ENCODE measurements at places on chromosomes 16 and 17.

DNA sequence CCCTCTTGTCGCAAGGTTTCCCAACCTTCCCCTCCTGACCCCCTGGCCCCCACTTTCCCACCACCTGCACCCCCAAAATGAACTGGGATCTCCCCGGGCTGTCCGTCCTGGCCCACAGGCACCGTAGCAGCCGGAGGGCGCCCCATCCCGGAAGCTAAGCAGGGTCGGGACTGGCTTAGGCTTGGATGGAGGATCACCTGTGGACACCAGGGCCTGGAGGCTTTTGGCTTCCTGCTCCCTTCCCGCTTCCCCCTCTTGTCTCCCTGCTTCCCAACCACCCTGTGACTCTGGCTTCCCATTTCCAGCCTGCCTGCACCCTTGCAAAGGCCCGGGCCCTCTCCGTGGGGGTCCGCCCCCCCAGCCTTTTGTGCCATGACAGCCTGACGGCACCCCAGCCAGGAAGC is 2291.3 kb downstream of the TP53TG3F start:
- no peak for DNase-seq

- no peak for DNase-seq
Measured at GRCh38 chr17:1447052-1447451, 9.0 kb downstream of the CRK start.

DNA sequence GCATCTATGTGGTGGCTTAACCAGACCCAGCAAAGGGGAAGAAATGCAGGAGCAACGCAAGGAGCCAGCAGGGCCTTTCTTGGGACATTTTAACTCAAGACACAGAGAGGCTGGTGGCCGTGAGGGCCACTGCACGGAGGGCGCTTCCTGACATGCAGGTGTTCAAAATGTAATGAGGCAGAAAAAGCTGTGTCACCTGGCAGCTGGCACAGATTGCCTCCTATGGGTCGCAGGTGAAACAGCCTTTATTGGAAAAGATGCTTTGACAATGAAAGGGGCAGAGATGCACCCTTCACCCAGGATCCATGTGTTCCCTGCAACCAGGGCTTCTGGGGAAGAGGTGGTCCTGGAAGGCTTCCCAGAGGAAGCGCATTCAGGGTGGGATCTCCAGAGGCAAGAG is 219.3 kb downstream of the XYLT1 start:
- no peak for DNase-seq

- DNase-seq, result no peak
Measured at GRCh38 chr16:82236415-82236814, 66.4 kb upstream of the MPHOSPH6 start.

GRCh38 chr17:57338257-57338914 is 82.1 kb downstream of the MSI2 start:
- DNase-seq, result no peak

DNA sequence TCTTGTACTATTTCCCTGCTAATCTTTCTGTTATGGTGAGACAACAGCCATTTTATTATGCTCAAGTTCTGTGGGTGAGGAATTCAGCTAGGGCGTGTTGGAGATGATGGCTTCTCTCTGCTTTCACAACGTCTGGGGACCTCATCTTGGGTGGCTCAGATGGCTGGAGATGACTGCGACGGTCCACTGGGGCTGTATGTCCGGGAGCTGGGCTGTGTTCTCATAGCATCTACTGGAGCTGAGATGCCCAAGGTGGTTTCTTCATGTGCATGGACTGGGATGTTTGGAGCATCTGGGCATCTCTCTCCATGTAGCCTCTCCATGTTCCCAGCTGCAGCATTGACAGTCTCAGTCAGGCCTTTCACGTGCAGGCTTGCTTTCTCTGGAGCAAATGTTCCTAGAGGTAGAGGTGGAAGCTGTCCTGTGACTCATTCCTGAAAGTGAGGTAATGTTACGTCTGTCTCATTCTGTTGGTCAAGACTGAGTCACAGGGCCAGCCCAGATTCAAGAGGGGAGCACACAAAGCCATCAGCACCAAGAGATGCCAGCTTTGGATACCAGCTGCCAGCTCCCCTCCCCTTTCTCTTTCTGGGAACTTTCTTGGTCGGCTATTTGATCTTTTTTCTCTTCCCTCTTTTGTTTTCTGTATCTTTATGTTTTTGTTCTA is 96.2 kb downstream of the RAP1GAP2 start:
- no peak for DNase-seq

DNA sequence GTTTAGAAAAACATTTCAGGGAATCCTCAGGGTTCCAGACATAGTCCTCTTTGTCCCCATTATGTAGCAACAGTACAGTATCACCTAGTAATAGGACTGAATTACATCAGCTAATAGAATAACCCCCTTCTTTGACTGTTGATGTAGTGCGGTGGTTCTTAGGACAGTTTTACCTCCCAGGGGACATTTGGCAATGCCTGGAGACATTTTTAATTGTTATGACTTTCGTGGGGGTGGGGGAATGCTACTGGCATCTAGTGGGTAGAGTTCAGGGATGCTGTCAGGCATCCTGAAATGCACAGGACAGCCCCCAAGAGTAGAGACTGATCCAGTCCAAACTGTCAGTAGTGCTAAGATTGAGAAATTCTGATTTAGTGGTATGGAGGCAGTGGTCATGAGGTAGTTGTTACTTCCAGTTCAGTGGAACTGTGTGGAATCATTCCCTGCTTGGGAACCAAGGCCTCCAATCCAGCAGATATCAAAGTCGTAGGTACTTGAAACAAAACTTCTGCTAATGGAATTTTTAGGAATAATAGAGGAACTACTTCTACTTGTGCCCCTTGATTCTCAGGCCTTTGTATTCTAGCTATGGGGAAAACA is 20.3 kb downstream of the NF1 start:
- no peak for DNase-seq

DNA sequence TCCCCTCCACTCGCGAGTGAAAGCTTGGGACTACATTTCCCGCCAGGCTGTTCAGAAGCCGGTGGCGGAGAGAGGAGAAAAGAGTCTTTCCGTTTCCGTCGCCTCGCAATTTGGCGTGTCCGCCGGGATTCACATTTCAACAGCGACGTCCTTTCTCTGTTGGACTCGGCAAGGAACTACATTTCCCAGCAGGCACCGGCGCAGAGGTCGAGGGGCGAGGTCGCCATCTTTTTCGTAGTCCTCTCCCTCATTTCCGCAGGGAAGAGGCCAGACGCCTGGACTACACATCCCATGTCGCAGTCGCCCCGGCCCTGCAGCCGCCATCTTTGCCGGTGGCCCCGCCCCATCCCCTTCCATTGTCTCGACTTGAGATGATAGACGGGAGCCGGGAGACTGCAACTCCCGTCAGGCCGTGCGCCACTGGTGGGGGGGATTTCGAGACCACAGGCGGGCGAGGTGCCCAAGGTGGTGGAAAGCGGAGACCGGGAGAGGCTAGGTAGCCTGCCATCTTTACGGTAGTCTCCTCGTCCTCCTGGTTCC is 882 bp upstream of the FBXL19 start:
- DNase-seq, result peak; percentile 98

DNA sequence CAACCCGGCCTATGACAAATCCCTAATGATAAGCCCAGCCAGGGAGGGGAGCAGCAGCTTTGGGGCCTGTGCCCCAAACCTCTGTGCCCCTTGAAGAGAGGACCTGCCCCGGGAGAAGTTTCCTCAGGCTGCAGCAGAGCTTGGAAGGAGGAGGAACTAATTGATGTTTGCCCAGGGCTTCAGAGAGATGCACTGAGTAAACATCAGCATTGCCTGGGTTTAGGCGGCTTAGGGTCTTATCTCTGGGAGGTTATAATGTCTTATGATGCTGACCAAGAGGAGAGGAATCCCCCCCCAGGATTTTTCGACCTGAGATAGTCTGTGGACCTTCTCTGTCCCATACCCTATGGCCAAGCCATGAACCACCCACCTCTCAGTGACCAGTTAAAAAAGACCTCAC is 148.7 kb upstream of the SDK2 start:
- DNase-seq, result no peak

DNA sequence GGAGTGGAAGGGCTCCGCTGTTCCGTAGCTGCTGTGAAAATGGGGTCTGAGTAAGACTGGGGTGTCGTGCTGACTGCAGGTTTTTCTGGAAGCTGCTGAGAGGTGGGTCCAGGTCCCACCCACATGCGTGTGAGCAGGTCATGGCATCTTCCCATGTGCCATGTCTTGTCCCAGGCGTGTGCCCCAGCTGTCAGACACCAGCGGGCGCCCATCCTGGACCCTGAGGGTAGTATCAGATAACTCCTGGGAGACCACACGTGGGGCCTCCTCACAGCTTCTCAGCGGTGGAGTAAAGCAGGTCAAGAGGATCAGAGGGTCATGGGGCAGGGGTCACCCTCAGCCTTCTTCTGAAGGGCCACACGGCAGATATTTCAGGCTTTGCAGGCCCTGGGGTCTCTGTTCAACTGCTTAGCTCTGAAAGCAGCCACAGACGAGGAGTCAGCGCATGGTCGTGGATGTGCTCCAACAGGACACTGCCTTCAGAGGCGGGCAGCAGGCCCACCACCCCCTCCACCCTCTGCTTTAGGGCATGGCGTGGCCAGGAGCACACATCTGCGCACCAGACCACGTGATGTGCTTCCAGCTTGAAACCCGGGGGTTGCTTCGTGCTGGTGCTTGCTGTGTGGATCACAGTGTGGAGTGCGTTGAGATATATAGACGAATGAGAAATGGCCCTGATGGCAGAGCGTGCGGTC is 68.7 kb downstream of the BANP start:
- DNase-seq, result no peak

- no peak for DNase-seq
Measured at GRCh38 chr16:27053996-27054395, 12.7 kb upstream of the C16orf82 start.

GRCh38 chr17:64736804-64737492 is 74.8 kb upstream of the SMURF2 start:
- DNase-seq, result peak; percentile 18

- no peak for DNase-seq
Measured at GRCh38 chr17:51354936-51355335, 94.6 kb downstream of the UTP18 start.

DNA sequence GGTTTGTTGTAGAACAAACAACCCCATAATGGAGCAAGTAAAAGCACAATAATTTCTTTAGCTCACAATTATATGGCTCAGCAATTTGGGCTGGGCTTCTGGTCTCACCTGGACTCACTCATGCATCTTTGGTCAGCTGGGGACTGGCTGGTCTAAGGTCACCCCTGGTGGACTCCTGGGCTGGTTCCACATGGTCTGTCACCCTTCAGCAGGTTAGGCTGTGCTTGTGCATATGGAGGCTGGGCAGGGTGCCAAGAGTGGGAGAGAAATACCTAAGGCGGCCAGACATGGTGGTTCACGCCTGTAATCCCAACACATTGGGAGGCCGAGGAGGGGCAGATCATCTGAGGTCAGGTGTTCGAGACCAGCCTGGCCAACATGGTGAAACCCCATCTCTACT is 27.0 kb upstream of the SMURF2 start:
- DNase-seq, result no peak

All from activated naive CD4-positive, alpha-beta T cell (primary cell).